ENCODE measurements at places on chromosomes 2 and 18. TPM values are rescaled to one million over a fixed set of nuclear protein-coding genes. Genes with fewer than 3 reads are reported as not detected.

GRCh38 chr2:54030806-54031205 lies 60.0 kb upstream of the PSME4 start:
- H3K4me1 ChIP-seq, result no peaks in the 10 kb centered on the region
- H3K4me3 ChIP-seq, result no peak overlapping the region
- no peak overlapping the region for H3K27ac ChIP-seq
- H3K36me3 ChIP-seq, result no peaks in the 10 kb centered on the region

DNA sequence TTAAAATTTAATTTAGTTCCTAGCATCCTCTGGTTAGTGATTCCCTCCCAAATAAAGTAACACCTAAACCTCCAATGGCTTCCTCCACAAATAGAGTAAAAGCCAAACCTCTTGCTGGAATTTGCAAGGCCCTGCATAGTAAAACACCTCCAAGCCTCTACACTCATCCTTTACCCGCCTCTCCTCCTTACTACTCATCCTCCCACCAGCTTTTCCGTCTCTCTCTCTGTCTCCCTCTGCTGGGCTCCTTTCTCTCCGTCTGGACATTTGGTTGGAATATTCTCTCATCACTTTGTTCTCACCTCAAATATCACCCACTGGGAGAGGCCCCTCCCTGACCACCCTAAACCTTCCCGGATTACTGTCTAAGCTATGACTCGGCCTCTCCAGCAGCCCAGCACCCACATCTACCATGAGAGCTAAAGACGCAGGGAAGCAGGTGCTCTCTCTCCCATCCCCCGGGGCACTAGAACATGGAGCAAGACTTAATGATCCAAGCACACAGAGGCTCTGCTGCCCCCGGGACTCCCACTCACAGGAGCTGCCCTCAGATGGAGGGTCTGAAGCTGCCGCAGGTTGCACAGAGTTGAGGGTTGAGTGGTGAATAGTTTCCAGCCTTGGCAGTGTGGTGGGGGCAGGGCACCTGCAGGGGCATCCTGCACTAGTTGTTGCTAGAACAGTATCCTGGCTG lies 167.2 kb downstream of the FBXO15 start:
- no peak overlapping the region for H3K27ac ChIP-seq
- no peaks in the 10 kb centered on the region for H3K36me3 ChIP-seq
- no peaks in the 10 kb centered on the region for H3K27me3 ChIP-seq
- H3K4me3 ChIP-seq, result no peak overlapping the region
- peak; percentile 52 for DNase-seq

- no peak overlapping the region for H3K4me3 ChIP-seq
- no peak overlapping the region for H3K27ac ChIP-seq
- H3K27me3 ChIP-seq, result no peaks in the 10 kb centered on the region
These were observed 26.5 kb downstream of the BCL2 start for GRCh38 chr18:63292831-63293683.

The OTOS gene
- total RNA-seq, result not detected

The LOXL3 gene
- 0.88 TPM for total RNA-seq

Data from A673 (cell line).